CD8-positive, alpha-beta memory T cell (primary cell): ENCODE measurements at places on chromosomes 5 and 9.

DNA sequence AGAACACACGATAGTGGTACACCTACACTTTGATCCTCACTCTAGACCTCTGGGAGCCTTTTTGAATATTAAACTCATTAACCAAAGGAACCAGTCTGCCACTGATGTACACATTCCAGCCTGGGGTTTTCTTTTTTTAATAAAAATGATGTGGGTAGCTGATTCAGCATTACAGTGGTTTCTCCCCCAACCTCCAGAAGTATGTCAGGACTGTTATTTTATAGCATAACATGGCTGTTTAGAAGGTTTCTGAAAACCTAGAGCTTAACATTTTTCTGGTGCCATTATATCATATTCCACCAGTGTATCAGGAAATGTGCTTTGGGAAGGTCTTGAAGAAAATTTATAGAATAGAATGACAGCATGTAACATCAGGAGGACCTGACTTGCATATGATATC is 540.9 kb upstream of the WWC1 start:
- DNase-seq, result no peak

DNA sequence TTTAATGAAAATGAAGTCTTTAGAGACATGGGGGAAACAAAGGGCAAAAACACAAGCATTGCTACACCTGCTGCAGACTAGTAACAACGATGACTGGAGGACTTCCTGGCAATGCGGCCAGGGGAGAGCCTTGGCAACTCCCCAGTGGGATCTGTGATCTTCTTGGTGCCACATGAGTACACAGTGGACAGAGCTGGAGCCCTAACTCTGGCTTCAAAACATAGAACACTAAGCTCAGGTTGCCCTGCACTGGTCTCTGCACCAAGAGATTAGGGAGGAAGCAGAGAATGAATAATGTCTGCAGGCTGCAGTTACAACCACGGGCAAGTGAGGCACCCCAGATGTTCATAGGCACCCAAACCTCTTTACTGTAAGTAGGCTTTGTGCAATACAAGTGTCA is 91.1 kb downstream of the MRPS27 start:
- DNase-seq, result no peak

DNA sequence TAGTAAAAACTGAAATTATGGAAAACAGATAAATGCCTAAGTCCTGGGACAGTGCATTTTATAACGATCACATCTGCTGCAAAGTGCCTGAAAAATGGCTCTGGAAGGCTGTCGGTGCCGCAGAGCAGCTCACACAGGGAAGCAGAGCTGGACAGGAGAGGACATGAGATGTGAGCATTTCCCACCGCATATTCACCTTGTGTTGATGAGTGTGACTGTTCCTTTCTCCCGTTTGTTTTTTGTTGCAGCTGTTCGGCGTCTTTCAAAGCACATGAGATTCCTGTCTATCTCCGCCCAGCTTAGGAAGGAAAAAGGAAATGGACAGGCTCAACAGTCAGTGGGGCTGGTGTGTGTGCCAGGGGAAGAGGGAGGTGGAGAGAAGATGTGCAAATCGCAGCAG is 164.9 kb upstream of the SEMA6A start:
- DNase-seq, result no peak

GRCh38 chr5:59139695-59140094 is 556.8 kb downstream of the RAB3C start:
- DNase-seq, result no peak

GRCh38 chr5:18752317-18752716 is 1118.1 kb downstream of the TAF11L14 start:
- DNase-seq, result no peak

- no peak for DNase-seq
Observed at GRCh38 chr9:18349530-18349929, 124.4 kb upstream of the ADAMTSL1 start.

DNA sequence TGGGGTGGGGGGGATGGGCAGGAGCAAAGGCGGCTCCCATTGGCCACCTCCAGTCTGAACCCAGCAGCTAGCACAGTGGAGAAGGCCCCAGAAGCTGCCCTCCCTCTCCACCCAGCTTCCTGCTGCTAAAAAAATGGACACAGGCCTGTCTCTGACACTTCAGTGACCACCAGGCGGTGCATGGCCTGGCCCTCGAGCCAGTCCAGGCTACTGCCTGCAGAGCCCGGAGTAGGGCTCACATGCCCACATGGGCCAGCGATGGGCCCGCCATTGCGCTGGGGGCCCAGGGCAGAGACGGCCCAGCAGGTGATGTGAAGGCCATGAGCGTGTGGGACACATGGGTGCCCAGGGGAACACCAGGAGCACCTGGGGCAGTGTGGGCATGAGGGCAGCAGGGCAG is 52.1 kb upstream of the NOTCH1 start:
- no peak for DNase-seq

DNA sequence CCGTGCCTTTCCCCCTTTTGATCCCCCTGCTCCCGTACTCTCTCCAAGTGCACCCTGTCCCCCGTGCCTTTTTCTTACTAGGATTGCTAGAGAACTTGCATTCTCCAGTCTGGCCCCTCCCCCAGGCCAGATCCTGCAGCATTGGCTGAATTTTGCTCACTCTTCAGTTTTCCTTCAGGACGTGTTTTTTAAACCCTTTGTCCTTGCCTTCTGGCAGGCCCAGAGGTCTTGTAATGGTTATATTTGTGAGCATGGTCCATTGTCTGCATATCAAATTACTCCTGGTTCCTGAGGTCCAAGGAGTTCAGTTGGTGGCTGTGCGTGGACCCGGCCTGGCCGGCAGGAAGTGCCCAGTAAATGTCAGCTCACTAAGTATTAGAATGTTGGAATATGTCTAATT is 606 bp downstream of the TBC1D13 start:
- no peak for DNase-seq

GRCh38 chr9:77386187-77386586 is 208.9 kb downstream of the VPS13A start:
- no peak for DNase-seq

DNA sequence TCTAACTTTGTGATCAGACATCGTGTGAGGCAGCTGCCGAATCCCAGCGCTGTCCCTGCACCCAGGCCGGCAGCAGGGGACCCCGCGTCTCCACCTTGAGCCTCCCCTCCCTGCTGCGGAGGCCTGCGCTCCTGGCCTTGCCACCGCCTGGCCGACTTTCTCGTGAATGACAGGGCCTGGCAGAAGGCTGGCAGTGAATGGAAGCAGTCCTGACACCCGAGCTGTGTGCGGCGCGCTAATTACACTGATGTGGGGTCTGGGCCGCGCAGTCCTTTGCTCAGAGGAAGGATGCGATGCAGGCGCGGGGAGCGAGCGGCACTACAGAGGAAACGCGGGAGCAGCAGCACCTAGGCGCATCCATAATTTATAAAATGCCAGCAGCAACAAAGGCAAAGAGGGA is 40.3 kb downstream of the POU4F3 start:
- DNase-seq, result no peak

- no peak for DNase-seq
Observed at GRCh38 chr9:974996-975739, 1.3 kb upstream of the DMRT3 start.

GRCh38 chr9:109319626-109320241 is 1.1 kb downstream of the EPB41L4B start:
- DNase-seq, result no peak

DNA sequence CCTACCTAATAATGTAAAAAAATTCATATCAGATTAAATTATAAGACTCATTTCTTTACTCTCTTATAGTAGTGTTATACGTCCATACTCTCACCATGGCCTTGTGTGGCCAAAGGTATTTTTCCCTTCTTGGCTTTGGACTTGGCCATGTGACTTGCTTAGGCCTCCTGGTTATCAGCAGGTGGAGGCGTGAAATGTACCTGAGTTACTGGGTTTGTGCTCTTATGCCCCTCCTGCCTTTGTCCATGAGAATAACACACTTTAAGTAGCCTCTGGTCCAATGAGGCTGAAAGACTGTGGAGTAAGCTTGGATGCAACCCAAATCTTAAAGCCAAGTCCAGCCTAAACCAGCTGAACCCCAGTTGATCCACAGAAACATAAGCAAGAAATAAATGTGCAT is 68.7 kb downstream of the RETREG1 start:
- DNase-seq, result no peak

- peak; percentile 89 for DNase-seq
Observed at GRCh38 chr9:131349881-131350563, 43.9 kb upstream of the PRRC2B start.

- no peak for DNase-seq
Observed at GRCh38 chr9:135728436-135729110, 26.6 kb downstream of the KCNT1 start.

DNA sequence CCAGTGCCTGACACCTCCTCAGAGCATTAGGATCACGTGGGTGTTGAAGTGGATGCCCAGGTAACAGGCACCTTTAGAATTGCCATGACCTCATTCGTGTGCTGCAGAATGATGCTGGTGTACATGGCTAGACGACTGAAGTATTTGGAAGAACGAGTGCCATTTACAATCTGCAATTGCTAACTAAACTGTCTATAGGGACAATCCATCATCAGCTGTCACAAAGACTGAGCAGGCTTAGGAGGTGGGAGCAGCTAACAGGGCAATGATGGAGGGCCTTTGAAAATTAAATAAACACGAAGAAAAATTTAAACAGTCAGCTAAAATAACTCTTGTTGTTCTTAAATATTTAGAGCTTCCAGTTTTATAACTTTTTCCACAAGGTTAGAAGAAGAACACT is 375.8 kb downstream of the GADD45G start:
- DNase-seq, result no peak

- no peak for DNase-seq
Observed at GRCh38 chr9:6214903-6215302, 704 bp upstream of the IL33 start.

GRCh38 chr9:133389025-133389557 is 12.9 kb downstream of the STKLD1 start:
- no peak for DNase-seq

DNA sequence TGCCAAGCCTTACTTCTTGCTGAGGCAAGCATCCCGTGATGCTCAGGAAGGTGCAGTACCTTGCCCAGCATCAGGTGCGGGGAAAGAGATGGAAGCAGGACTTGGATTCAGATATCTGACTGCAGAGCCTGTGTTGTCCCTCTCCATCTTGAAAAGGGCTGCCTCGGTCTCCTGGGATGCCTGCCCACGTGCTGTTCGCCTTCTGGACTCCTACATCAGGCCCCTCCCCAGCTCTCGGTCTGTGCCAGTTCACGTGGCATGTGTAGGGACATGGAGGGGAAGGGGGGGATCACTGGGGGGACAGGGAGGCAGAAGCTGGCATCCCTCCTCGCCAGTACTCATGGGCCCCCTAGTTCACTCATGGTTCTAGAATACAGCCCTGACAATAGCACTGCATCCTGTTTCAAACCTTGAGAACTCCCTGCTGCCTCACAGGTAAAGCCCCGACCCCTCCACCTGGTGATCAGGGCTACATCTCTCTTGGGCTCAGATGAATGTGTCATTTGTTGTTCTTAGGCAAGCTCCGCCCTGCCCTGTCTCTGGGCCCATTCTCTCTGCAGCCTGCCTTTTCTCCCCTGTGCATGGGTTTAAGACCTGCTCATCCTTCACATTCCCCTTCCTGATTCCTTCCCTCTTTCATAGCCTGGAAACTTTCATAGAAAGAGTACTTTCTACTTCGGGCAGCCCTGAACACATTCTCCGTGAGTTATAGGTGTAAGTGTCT is 38.9 kb upstream of the SLC25A51 start:
- no peak for DNase-seq

DNA sequence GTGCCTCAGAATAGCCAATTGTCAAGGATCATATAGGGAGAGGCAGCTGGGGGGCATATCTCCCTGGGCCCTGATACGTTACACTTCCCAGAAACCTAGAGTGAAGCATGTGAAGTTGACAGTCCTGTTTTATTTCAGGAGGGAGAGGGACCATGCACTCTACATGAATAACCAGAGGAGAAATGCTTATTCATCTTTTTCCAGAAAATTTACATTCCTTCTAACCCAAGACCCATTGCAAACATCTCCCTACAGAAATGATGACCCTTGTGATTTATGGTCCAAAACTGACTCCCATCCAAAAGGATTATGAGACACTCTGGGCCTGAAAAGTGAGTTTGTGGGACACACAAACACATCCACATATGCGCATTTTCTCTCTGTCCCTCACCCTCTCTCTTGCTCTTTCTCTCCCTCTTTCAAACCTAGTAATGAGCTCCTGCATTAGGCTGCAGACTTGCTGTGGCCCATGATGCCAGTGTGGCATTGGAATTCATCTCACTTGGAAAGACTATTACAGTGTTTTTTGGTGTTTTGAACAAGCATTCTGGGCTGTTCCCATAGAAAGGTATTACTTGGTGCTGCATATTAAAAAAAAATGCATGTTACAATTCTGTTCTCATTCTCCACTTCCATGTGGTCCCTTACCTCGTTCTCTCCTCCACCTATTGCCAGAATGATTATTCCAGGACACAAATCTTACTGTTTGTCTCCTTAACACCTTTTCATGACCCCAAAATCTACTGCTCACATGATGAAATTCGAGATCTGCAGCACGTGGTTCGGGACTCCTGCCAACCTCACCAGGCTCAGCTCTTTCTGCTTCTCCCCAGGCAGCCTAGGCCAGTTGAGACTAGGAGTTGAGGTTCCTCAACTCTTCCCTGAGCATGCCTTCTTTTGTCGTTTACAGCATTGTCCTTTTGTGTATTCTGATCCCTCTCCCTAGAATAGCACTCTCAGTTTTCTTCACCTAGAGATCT is 451.3 kb upstream of the KLF4 start:
- DNase-seq, result no peak

DNA sequence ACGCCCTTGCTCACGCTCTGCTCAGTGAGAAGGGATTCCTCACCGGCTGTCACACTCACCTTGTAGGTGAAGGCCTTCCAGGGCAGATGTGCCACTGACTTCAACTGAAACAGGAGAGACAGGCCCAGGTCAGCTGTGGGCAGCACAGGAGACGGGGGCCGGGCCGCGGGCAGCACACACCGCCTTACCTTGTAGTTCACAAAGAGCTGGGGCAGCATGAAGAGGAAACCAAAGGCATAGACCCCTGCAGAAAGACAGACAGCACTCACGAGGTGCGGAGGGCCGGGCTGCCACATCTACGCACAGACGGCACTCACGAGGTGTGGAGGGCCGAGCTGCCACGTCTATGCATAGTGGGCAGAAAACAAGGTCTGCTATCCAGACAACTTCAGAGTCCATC is 23.3 kb downstream of the CLPTM1L start:
- DNase-seq, result no peak

DNA sequence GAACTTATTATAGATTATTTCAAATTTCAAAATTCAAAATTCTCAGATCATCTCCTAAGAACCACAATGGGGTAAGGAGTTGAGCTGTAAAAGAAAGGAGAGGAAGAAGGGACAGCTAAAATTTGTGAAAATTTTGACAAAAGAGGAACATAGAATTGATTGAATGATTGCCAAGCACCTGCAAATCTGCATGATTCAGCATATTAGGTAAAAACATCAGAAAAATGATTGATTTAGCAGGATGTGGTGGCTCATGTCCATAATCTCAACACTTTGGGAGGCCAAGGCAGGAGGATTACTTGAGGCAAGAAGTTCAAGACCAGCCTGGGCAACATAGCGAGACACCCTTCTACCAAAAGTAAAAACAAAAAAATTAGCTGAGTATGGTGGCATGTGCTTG is 14.3 kb downstream of the TMEM161B start:
- DNase-seq, result no peak

DNA sequence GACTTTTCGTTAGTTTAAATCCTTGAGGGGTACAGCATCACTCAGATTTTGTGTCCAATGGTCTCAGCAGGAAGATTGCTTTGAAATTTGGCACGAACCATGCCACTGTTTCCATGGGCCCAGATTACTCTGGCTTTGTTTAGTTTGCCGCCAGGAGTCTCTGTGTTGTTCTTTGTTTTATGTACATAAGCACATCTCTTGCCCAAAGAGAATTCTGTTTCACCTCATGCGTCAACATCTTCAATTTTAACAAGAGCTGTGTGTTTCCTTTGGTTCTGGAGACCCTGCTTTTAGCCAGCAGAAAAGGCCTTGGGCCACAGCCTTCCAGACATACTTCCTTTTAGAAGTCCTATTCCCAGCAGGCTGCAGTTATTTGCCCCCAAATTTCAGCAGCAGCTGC is 62.4 kb downstream of the TNPO1 start:
- no peak for DNase-seq
